Foreskin keratinocyte (primary cell): ENCODE measurements at places on chromosomes 4 and X. TPM values are rescaled to one million over a fixed set of nuclear protein-coding genes. Genes with fewer than 3 reads are reported as not detected.

DNA sequence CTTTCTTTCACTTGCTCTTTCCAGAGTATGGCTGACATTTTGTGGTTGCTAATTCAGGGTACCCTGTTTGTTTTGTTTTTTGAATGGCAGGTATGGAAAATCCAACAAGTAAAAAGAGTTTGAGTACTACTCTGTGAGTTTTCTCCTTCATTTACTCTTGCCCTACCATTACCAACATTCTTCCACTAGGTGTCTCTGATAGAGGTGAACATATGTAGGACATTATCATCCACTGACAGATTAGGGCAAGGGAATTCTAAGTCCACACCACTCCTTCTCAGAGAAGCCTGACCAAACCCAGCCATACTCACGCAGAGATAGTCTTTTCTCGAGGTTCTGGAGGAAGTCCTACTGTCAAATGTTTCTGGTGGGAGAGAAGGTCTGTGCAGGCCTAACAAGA is 36.7 kb upstream of the HDAC8 start:
- DNase-seq, result peak; percentile 5

GRCh38 chrX:16804923-16805464 is 18.7 kb downstream of the TXLNG start:
- DNase-seq, result no peak

DNA sequence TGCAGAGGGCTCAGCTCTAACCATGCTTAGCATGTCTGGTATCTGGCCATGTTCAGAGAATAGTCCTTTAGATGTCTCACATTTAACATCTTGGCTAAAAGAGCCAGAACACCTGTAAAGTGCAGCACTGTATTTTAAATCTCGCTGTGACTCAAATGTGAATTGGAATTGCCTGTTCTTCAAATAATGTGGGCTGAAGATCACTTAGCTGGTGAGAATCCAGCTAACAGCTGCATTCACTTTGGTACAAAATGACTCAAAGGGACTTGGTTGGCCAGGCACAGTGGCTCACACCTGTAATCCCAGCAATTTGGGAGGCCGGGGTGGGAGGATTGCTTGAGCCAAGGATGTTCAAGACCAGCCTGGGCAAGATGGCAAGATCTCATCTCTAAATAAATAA is 63.5 kb upstream of the PLAC8 start:
- DNase-seq, result no peak

- no peak for DNase-seq
Measured at GRCh38 chr4:40747207-40747835, 2.4 kb upstream of the NSUN7 start.

GRCh38 chrX:135484641-135485289 is 35.7 kb upstream of the INTS6L start:
- peak; percentile 4 for DNase-seq

DNA sequence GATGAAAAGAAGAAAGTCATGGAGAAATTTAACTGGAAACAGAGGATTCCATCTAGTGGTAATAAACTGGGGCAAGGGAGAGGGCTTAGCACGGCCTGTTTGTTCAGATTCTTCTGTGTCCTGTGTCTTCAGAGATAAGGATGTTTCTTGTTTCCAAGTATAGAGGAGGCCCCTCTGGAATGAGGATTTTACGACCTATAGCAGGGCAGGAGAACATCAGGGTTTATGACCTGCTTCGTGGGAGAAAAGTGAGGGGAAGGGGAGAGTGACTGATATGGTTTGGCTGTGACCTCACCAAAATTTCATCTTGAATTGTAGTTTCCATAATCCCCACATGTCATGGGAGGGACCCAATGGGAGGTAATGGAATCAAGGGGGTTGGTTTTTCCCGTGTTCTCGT is 93.0 kb upstream of the LDB2 start:
- no peak for DNase-seq

DNA sequence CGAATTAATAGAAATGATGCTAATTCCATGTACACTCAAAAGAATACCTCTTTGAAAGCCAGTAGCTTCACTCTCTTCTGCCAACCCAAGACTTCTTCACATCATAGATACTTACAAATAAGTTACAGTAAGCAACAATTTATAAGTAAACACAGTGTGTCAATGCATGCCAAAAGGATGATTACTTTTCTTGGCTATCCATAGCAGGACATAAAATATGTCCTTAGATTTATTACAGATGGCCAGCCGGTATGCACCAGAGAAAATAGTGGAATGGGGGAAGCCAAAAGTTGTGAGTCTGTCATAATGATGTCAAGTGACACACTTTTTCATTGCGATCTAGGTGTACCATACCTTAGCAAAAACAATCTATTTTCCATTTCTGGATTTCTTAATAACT is 631 bp upstream of the BMX start:
- no peak for DNase-seq

The VCX gene
- not detected in 2 replicates for polyA plus RNA-seq

The ATP1B4 gene
- polyA plus RNA-seq, result not detected in 2 replicates

The PLXNA3 gene
- 10.1 and 11.9 TPM in 2 replicates for polyA plus RNA-seq

The MAGEA4 gene
- not detected in 2 replicates for polyA plus RNA-seq
